ENCODE measurements at places on chromosomes 12 and 14. TPM values are rescaled to one million over a fixed set of nuclear protein-coding genes. Genes with fewer than 3 reads are reported as not detected.

The SSTR1 gene
- 1.3 TPM for total RNA-seq

The TMTC1 gene
- 20.1 TPM for total RNA-seq

The DTX1 gene
- total RNA-seq: 17.5 TPM

The MTRFR gene
- total RNA-seq: 4.9 TPM

The MGST1 gene
- total RNA-seq: 132 TPM

The ISCU gene
- 82.7 TPM for total RNA-seq

The FGD6 gene
- total RNA-seq: 19.1 TPM

The SERPINA1 gene
- 77.8 TPM for total RNA-seq

GRCh38 chr14:90383731-90384542, 12.9 kb upstream of the CALM1 start:
- H3K4me1 ChIP-seq: peaks cover 55% of the 10 kb centered on the region
- no peak overlapping the region for H3K4me3 ChIP-seq
- peak; percentile 65 for DNase-seq
- peak overlapping the region; percentile 99 for H3K27ac ChIP-seq
- H3K27me3 ChIP-seq: no peaks in the 10 kb centered on the region

GRCh38 chr12:93059925-93060665, 131.0 kb upstream of the EEA1 start:
- no peak overlapping the region for H3K27ac ChIP-seq
- no peaks in the 10 kb centered on the region for H3K27me3 ChIP-seq
- H3K36me3 ChIP-seq: no peaks in the 10 kb centered on the region
- no peaks in the 10 kb centered on the region for H3K4me1 ChIP-seq
- DNase-seq: no peak

DNA sequence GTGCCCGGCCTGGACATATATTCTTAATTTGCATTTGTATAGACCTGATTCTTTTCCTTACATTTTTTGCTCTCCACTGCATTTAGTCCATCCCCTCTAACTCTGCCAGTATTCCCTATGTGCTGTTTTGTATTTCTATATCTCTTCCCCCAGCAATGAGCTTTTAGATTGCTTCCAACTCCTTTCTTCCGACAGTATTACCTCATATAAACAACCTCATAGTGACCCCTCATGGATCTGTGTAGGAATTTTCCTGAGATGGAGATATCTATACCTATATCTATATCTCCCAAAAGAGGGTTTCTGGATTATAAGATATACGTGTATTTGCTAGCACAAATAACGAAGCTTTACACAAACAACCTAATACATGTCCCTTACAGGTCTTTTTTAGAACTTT, 161.9 kb downstream of the CRADD start:
- H3K27ac ChIP-seq: no peak overlapping the region
- no peaks in the 10 kb centered on the region for H3K27me3 ChIP-seq
- no peaks in the 10 kb centered on the region for H3K36me3 ChIP-seq
- no peak for DNase-seq
- no peak overlapping the region for H3K4me3 ChIP-seq
- no peaks in the 10 kb centered on the region for H3K4me1 ChIP-seq

- no peaks in the 10 kb centered on the region for H3K36me3 ChIP-seq
- H3K27me3 ChIP-seq: no peaks in the 10 kb centered on the region
- H3K27ac ChIP-seq: no peak overlapping the region
- no peak overlapping the region for H3K4me3 ChIP-seq
- no peak for DNase-seq
These were observed 21.9 kb upstream of the SERPINA12 start for GRCh38 chr14:94531187-94531586.

DNA sequence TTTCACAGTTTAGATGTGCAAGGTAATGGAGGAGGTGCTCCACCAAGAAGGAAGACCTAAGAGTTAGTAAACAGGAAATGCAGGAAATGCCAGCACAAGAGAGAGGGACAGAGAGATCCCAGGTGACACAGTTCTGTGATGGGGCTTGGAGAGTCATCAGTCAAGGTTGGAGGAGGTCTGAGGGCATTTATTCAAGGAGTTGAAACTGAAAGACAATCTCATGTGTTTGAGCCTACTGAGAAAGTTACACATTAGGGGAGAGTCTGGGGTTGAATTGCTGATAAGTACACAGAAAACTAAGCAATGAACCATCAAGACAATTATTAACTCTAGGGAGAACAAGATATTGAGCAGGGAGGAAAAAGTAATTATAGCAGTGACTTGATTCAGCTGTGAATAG, 138.5 kb downstream of the ANO6 start:
- peaks cover 35% of the 10 kb centered on the region for H3K4me1 ChIP-seq
- DNase-seq: no peak
- H3K27ac ChIP-seq: peak overlapping the region; percentile 37
- H3K4me3 ChIP-seq: no peak overlapping the region
- H3K36me3 ChIP-seq: no peaks in the 10 kb centered on the region
- no peaks in the 10 kb centered on the region for H3K27me3 ChIP-seq

DNA sequence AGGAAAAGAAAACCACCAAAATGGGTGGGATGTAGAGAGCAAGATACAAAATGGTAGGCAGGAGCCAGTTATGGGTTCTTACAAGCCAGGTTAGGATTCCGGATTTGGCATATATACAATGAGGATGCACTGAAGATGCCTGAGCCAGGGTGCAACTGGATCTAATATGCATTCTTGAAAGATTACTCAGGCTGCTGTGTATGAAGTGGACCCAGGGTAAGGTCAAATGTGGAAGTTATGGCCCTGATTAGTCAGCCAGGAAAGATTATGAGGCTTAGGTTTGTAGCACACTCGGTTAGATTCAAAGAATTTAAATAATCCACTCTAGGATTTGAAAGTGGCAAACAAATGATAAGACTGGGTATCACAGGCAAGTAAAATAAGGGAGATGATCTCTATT, 1750.7 kb upstream of the FLRT2 start:
- no peaks in the 10 kb centered on the region for H3K27me3 ChIP-seq
- no peaks in the 10 kb centered on the region for H3K4me1 ChIP-seq
- no peak overlapping the region for H3K27ac ChIP-seq
- H3K4me3 ChIP-seq: no peak overlapping the region

DNA sequence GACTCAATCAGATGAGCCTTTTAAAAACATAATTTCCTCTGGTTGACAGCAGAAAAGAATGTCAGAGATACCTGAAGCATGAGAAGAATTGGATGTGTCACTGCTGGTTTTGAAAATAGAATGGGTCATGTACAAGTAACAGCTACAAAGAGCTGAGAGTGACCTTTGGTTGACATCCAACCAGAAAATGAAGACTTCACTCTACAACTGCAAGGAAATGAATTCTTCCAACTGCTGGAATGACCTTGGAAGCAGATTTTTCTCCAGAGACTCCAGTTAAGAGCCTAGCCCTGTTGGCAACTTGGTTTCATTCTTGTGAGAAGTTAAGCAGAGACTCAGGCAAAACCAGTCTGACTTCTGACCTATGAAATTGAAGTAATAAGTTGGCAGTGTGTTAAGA, 505.9 kb downstream of the SLC16A7 start:
- H3K4me1 ChIP-seq: no peaks in the 10 kb centered on the region
- no peaks in the 10 kb centered on the region for H3K36me3 ChIP-seq
- no peak for DNase-seq

DNA sequence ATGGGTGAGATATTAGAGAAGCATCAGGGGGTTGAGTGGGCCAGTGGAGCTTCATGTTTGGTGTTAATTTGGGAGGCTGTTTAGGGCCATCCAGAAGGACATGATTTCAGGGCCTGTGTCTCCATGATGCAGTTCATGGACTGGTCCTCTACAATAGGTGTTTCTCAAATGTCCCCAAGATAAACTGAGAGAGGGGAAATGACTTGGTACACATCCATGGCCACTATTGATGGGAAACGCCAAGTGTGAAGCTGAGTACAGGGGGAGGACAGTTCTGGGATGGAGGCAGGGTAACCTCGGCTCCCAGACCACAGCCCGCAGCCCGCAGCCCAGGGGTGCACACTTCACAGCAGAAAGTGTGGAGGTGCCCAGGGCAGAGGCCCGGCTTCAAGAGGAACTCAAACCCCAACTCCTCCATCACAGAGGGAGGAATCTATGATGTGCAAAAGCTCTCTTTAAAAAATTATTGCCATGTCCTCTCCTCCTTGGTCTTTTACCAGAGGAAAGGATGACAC, 33.3 kb downstream of the CACNA2D4 start:
- no peaks in the 10 kb centered on the region for H3K27me3 ChIP-seq
- DNase-seq: no peak
- H3K4me3 ChIP-seq: no peak overlapping the region
